Peyer's patch (tissue), 4 donors: ENCODE measurements at places on chromosomes 3 and 15. TPM values are rescaled to one million over a fixed set of nuclear protein-coding genes. Genes with fewer than 3 reads are reported as not detected.

Gene PCLAF
- total RNA-seq, result 4.7 TPM

Gene GRAMD1C
- 48.0 TPM for total RNA-seq

Gene ALDH1L1
- total RNA-seq, result 2.0 TPM

GRCh38 chr3:160583451-160583850 lies 18.1 kb upstream of the KPNA4 start:
- no peak for DNase-seq

DNA sequence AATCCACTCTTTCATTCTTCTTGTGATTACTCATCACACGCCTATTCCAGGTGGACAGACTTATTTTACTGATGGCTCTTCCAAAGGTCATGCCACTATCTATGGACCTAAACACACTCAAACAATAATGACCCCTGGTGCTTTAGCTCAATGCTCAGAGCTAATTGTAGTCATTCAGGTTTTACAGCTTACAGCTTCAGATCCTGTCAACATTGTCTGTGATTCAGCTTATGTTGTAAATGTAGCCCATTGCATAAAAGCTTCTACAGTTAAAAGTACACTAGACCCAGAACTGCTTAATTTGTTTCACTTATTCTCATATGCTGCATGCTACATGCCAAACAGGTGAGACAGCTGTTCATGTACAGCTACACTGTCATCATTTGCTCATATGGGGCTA lies 49.2 kb downstream of the LSM3 start:
- no peak for DNase-seq
